Astrocyte (in vitro differentiated cells and primary cell): ENCODE measurements at places on chromosomes 11 and 22. TPM values are rescaled to one million over a fixed set of nuclear protein-coding genes. Genes with fewer than 3 reads are reported as not detected.

ACTN3 gene
- total RNA-seq: not detected in 2 replicates

GRCh38 chr11:3626250-3626960, 15.4 kb downstream of the ART5 start:
- no peaks in the 10 kb centered on the region for H3K36me3 ChIP-seq
- no peak overlapping the region for H3K27ac ChIP-seq

DNA sequence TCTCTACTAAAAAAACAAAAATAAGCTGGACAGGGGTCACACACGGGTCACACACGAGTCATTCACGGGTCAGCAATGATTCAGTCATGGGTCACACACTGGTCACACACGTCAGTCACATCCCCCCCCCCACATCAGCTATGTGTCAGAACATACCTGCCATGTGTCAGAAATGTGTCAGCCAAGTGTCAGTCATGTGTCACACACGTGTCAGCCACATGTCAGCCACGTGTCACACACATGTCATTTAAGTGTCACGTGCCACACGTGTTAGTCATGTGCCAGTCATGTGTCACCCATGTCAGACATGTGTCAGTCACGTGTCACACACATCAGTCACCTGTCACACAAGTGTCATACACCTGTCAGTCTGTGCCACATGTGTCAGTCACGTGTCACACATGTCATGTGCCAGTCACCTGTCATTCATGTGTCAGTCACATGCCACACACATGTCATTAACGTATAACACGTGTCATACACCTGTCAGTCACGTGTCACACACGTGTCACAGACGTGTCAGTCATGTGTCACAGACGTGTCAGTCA, 28.7 kb upstream of the MMP20 start:
- no peak overlapping the region for H3K27ac ChIP-seq
- H3K4me3 ChIP-seq: no peak overlapping the region
- no peaks in the 10 kb centered on the region for H3K27me3 ChIP-seq
- H3K4me1 ChIP-seq: no peaks in the 10 kb centered on the region

C11orf71 gene
- total RNA-seq: 2.2 and 2.9 TPM in 2 replicates

SAA4 gene
- not detected in 2 replicates for total RNA-seq
